T-helper 22 cell (primary cell): ENCODE measurements at places on chromosomes 5 and 9.

- DNase-seq = no peak
These were observed 1.6 kb downstream of the FABP6 start for GRCh38 chr5:160230686-160231527.

GRCh38 chr5:3995954-3996619 lies 400.5 kb downstream of the IRX1 start:
- no peak for DNase-seq

DNA sequence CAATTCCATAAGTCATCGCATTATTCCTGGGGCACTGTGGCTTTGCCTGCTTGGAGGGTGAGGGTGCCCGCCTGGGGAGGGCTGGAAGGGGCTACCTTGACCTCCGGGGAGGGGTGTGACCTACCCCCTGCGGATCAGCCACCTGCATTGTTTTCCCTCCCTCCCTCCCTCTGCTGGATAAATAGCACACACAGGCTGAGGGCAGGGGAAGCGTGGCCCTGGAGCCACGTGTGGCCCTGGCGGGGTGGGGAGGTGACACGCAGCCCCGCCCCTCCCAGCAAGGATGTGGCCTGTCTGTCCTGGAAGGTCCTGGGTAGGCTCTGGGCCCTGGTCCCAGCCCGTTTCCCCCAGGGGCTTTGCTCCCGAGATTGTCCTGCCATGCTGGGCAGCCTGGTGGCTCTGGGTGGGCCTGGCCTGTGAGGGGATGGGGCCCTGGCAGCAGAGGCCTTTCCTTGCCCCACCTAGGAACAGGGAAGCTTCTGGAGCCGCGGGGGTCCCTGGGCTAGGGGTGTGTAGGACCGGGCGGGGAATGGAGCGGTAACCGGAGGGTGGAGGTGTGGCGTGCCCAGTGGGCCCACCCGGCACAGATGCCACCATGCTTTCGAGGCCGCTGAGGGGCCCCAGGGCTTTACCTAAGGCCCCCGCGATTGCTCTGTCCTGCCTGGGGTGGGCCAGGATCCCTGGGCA lies 33.4 kb downstream of the RXRA start:
- no peak for DNase-seq

DNA sequence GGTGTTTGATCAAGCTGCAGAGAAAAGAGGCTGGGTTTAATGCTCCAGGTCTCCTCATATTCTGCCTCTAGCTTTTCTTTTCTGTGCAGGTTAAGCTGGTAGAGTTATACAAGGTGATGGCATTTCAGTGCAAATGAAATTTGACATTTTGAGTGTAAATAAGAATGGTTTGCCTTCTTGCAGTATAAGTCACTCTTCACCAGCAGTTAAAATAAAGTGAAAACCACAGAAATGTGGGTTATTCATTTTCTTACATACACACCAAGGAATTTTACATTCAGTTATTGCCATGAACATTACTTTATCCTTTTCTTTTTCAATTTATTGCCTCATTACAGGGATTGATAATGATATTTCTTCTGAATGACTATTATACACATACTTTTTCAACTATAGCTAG lies 337.5 kb upstream of the PCSK5 start:
- no peak for DNase-seq

GRCh38 chr5:125967576-125967975 lies 455.6 kb upstream of the GRAMD2B start:
- DNase-seq = no peak

DNA sequence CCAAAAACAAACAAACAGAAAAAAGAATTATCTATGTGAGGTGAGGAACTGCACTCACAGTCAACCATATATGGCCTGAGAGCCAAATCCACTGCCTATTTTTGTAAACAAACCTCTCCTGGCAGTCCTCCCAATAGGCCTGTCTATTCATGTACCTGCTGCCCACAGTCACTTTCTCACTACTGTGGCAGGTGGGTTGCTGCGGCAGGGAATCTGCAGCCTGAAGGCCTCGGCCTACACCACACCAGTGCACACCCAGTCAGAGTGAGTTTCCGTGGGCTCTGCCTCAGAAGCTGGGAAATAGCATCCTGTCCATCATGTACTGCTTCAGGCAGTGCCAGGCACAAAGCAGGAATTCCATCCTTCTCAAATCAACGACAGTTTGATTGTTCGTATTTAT lies 82.3 kb downstream of the SPTLC1 start:
- no peak for DNase-seq

- DNase-seq = no peak
These were observed 14.1 kb upstream of the LRRC19 start for GRCh38 chr9:27019589-27019988.

DNA sequence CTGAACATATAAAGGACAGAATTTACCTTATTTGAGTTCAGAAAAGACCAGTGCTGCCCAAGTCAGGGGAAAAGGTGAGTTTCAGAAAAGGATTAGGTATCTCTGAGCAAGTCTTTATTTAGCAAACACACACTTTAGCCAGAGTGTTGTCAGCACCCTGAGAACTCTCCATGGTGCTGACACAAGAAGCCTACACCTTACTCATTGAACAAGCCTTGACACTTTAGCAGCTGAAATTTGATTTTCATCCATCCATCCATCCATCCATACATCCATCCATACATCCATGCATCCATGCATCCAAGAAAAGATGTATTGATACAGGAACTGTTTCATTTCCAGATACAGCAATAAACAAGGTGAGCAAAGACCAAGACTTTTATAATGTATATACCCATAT lies 311.2 kb downstream of the TRIM32 start:
- DNase-seq = no peak

GRCh38 chr9:127397646-127398274 lies 791 bp downstream of the SLC2A8 start:
- no peak for DNase-seq

- no peak for DNase-seq
These were observed 982.2 kb downstream of the TLE1 start for GRCh38 chr9:80707120-80707519.

DNA sequence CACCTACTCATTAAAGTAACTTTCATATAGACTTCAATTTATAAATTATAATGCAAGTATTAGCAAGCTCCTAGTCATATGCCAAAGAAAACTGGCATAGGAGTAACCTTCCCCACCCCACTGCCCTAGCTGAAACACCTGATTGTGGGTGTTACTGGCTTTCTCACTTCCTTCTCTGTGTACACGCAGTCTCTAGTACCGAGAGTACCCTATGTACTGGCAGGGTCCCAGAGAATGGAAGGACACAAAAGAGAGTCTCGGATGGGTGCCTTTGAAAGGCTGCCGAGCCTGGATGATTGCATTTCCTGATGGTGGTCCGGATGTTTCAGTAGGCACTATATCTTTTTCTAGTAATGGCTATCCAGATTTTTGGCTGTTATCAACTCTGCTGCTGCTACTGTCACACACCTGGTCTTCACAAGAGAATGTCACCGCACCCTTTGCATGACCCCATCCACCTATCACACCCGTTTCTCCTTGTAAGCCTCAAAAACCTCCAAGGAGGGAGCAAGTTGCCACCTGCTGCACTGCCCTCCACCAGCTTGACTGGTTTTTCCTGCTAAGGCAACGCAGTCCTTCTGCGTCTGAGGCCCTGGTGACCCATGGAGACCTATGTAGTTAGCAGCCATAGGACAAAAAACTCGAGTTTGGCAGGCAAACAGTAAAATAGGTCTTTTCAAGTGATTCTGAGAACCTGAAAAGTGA lies 53.8 kb upstream of the CLINT1 start:
- DNase-seq = no peak

GRCh38 chr5:59020611-59021285 lies 437.9 kb downstream of the RAB3C start:
- DNase-seq = no peak

- no peak for DNase-seq
These were observed 64.0 kb downstream of the RNF130 start for GRCh38 chr5:180007582-180007981.

DNA sequence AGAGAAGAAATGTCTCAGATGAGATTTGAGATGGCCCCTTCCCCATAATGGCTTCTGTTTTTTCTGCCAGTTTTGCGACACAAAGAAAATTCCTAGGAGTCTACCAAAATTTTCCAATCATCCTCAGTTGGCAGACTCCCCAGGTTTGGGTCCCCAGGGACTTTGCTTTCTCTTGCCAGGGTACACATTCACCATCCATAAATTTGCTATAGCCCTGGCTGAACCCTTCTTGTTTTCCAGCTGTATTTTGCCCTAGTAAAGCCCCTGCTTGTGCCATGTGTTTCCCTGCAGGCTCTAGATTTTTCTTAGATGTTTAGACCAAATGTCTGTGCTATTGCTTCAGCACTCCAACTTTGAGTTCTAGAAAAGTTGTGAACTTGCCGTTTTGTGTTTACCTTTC lies 283.2 kb downstream of the ANXA1 start:
- DNase-seq = no peak

DNA sequence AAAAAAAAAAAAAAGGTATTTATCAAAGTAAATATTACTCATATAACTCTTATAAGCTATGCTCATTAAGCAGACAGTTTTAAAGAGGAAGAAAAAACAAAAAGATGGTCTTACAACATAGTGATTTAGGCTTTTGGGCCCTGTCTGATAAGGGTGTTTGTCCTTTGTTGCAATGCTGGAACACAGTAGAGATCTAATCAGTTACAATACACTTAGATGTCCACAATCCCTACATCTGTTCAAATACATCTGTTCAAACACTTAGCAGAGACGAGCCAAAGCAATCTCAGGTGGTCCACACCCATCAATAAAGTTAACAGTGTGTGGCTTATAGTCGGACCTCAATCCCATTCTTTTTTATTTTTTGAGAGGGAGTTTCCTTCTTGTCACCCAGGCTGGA lies 11.0 kb downstream of the PRXL2C start:
- DNase-seq = no peak

GRCh38 chr9:131826966-131827525 lies 87.2 kb upstream of the RAPGEF1 start:
- no peak for DNase-seq

DNA sequence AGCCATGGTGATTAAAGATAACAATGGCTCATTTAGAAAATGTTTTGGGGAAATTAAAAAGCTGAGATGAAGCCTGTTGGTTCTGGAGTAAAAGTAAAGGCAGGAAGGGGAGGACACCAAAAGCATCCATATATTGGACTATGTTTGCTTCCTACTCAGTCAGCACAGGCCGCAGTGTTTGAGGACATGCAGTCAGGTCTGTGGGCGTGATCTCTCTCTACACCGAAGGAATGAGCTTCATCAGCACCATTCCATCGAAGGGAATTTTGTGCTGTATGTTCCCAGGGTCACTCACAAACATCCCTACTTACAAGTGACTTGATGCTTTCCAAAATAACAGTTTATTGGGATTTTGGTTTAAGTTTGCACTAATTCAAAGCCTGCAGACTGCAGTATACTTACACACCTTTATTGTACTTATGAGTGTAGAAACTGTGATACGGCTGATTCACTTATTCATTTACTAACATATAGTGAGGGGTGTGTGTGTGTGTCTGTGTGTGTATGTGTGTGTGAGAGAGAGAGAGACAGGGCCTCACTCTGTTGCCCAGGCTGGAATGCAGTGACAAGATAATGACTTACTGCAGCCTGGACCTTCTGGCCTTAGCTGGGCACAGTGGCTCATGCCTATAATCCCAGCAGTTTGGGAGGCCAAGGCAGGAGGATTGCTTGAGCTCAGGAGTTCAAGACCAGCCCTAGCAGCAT lies 13.4 kb upstream of the CDK5RAP2 start:
- DNase-seq = no peak

- no peak for DNase-seq
These were observed 38.3 kb downstream of the DNAJB5 start for GRCh38 chr9:35027860-35028259.

GRCh38 chr5:80763211-80763610 lies 108.4 kb upstream of the DHFR start:
- no peak for DNase-seq

- DNase-seq = no peak
These were observed 253.8 kb downstream of the ZNF608 start for GRCh38 chr5:124492444-124493224.

GRCh38 chr5:107744418-107745330 lies 73.9 kb upstream of the EFNA5 start:
- DNase-seq = no peak

DNA sequence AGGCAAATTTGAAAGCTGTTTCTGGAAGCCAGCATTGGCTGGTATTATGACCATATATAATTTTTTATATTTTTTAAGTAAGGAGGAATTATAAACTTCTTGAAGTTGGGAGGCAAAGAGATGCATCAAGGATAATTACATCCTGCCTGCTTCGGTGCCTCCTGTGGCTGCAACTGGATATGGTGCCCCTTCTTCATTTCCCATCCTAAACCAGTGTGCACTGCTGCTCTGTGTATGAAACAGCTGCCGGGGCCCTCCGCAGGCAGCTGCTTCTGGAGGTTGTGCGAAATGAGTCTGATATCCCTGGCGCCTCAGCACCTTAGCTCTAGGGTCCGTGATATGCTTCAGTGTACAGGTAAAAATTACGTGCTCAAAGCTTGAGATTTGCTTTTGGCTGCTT lies 304.2 kb downstream of the ENC1 start:
- no peak for DNase-seq

GRCh38 chr5:116423141-116423540 lies 151.5 kb downstream of the SEMA6A start:
- DNase-seq = no peak

DNA sequence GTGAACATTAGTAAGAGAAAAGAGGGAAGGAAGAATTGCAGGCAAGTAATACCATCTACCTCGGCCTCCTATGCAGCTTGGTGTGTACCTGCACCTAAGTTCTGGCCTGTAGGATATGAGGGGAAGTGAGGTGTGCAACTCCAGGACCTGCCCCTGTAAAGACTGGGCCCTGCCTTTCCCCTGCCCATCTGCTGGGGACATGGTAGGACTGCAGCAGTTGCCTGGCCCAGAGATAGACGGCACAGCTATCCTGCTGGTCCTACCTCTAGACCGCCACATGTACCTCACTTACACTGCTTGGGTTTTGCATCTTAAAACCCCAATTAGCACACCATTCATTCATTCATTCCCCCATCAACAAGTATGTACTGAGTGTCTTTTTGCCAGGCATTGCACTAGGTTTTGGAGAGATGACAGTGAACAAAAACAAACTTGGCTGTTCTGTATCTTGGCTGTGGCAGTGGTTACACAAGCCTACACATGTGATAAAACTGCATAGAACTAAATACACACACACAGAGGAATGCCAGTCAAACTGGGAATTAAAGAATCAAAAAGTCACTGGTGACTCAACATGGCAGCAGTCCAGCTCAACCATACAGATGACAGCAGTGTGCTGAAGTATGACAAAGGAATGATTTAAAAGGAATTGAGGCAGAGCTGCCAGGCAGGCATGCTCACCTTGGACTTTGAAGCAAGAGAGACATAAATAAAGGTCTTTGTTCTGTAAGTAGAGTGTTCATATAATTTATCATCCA lies 23.3 kb upstream of the MGAT1 start:
- DNase-seq = no peak

GRCh38 chr9:98428454-98428853 lies 173.0 kb upstream of the TBC1D2 start:
- DNase-seq = no peak

- no peak for DNase-seq
These were observed 266.4 kb upstream of the IRX4 start for GRCh38 chr5:2149195-2149539.

DNA sequence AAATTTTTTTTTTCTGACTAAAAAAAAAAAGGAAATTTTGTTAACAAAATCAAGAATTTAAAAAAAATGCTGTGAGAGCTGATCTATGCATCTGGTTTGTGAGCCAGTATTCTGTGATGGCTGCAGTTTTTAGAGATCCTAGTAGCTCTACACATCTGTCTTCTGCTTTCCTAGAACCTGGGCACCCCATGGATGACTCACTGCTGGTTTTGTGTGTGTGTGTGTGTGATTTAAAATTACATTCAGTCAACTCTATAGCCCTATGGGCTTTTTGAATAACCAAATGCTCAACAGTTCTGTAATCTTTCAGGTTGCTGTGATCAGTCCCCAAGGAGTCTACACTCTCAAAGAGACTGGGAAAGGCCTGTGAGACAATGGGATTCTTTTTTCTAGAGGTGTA lies 2.5 kb upstream of the PSMD5 start:
- DNase-seq = no peak
